Stimulated activated CD4-positive, alpha-beta T cell treated with anti-CD3 and anti-CD28 coated beads, Interleukin-4, amount 100 ng/mL, for 24 hours (primary cell): ENCODE measurements at places on chromosomes 1 and 21.

GRCh38 chr1:12654004-12654567 is 10.2 kb downstream of the AADACL4 start:
- no peak for DNase-seq

GRCh38 chr1:247322849-247323586 is 8.6 kb downstream of the ZNF496 start:
- no peak for DNase-seq

- DNase-seq = peak; percentile 54
Measured at GRCh38 chr1:201119206-201120197, 7.3 kb upstream of the CACNA1S start.

- DNase-seq = no peak
Measured at GRCh38 chr1:201568859-201569294, 29.9 kb downstream of the NAV1 start.

GRCh38 chr1:90480271-90480835 is 236.7 kb downstream of the BARHL2 start:
- no peak for DNase-seq
